H4 (cell line): ENCODE measurements at places on chromosomes 16 and 17. TPM values are rescaled to one million over a fixed set of nuclear protein-coding genes. Genes with fewer than 3 reads are reported as not detected.
A peak's percentile ranks its signal among the peaks of the same experiment; 100 is the strongest.

- peak; percentile 69 for DNase-seq
Measured at GRCh38 chr17:37570527-37571093, 38.6 kb downstream of the SYNRG start.

DNA sequence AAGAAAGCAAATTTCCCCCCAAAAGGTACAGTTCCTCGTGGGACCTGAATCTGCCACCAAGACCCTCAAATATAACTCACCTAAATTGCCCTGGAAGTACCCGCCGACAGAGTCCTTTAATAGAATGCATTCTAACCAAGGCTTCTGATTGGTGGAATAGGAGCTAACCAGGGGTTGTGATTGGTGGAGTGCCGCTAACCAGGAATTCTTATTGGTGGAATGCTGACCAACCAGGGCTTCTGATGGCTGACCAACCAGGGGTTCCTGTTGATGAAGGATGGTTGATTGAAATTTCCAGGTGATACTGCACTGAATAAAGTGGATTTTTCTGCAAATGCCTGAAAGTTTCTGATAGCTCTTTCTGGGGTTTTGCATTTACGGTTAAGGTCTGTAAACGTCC is 6.5 kb downstream of the TFAP4 start:
- DNase-seq, result no peak

ERBB2 gene
- 10.1 and 18.5 TPM in 2 replicates for total RNA-seq

- peak; percentile 88 for DNase-seq
Measured at GRCh38 chr16:19330841-19331397, 45.4 kb downstream of the CLEC19A start.

GRCh38 chr16:84879569-84880487 is 60.0 kb downstream of the CRISPLD2 start:
- DNase-seq, result peak; percentile 30

IGF2BP1 gene
- total RNA-seq, result 2.4 and 6.8 TPM in 2 replicates

DNA sequence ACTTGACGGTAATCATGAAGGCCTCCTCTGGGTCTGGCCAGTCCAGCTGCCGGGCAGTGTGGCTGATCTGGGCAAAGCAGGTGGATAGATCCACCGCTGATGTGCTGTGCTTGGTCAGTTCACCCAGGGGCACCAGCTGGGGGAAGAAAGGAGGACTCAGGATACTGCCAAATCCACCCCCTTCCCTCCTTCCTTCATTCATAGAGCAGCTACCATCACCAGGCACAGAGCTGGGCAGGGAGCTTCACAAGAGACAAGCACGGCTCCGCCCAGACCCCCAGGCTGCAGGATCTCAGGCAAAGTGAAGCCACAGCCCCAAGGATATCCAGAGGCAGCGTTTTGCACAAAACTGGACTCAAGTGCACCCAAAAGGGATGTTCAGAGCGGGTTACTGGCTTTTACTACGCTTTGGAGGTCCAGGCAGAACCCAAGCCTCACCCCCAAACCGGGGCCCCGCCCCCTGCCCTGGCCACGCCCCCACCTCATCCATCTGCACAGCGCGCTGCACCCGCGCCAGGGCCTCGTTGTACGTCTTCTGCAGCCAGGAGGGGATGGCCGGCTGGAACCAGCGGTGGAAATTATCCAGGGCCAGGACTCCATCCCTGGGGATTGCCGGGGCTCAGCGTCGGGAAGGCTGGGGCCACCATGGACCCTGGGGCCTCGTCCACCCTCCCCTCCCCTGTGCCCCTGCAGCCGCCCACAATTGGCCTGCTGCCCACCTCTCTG is 9.1 kb downstream of the UNC13D start:
- DNase-seq, result no peak

DNA sequence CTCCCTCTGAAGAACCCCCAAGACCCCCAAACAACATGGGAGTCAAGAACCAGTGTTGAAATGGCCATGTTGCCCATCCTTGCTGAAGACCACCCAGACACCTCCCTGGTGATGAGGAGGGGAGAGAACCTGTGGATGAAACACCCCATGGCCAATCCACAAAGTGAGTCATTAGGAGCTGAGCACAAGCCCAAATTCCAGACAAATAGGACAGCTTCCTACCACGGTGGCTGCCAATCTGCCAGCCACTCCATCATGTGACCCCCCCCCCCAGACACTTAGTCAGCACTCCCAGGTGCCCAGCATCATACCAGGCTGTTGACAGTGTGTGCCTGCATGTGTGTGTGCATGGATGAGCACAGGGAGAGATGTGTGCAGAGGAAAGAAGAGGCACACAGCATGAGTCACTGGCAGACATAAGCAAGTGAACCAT is 26.4 kb upstream of the RPL38 start:
- no peak for DNase-seq

DNA sequence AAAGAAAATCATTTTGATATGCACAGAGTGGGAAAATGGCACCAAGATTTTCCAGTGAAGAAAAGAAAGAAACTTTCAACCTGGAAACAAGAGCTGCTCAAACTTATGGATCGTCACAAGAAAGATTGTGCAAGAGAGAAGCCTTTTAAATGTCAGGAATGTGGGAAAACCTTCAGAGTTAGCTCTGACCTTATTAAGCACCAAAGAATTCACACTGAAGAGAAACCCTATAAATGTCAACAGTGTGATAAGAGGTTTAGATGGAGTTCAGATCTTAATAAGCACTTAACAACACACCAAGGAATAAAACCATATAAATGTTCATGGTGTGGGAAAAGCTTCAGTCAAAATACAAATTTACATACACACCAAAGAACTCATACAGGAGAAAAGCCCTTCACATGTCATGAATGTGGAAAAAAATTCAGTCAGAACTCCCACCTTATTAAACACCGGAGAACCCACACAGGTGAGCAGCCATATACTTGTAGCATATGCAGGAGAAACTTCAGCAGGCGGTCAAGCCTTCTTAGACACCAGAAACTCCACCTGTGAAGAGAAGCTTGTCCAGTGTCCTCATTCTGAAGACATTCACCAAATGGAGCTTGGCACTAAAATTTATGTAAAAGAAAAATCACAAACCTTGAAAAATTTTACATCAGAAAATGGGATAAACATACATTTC is 12.2 kb downstream of the ZNF75A start:
- no peak for DNase-seq

SAMD14 gene
- 0.70 and 1.2 TPM in 2 replicates for total RNA-seq

- peak; percentile 100 for DNase-seq
Measured at GRCh38 chr17:47279062-47279801, 25.6 kb downstream of the ITGB3 start.

DNA sequence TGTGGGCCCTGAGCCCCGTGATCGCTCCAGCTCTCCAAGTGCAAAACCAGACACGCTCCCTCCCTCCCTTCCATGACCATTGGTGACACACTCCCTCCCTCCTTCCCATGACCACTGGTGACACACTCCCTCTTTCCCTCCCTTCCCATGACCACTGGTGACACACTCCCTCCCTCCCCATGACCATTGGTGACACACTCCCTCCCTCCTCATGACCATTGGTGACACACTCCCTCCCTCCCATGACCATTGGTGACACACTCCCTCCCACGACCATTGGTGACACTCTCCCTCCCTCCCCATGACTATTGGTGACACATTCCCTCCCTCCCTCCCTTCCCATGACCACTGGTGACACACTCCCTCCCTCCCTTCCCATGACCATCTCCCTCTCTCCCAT is 56.3 kb downstream of the LMF1 start:
- DNase-seq, result peak; percentile 39

DNA sequence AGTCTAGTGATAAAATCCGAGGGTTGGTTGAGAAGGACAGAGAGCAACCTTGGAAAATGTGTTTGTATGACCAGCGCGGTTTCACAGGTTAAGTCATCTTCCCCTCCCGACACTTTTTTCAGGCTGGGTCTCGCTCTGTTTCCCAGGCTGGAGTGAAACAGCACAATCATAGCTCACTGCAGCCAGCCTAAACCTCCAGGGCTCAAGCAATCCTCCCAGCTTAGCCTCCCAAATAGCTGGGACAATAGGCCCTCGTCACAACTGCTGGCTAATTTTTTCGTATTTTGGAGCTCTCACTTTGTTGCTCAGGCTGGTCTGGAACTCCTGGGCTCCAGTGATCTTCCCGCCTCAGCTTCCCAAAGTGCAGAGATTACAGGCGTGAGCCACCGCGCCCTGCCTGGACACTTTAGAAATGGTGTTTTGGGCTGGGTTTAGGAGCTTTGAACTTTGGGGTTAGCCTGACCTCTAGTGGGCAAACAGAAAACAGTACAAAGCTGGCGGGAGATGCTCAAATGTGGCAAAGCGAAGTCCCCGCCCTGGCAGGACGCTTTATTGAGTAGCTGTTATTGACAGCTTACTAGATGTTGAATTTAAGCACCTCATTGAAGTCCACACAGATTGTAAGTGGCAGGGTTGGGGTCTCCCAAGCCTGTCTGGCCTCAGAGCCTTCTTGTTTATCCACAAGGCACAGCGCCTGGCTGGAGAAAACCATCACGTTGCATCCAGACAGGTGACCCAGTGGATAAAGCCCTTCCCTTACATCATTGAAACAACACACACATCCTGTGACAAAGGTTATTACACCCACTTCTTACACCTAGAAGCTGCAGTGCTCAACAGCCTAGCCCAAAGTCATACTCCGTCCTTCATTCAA is 34.7 kb upstream of the RBBP6 start:
- peak; percentile 62 for DNase-seq

- peak; percentile 22 for DNase-seq
Measured at GRCh38 chr16:31696968-31697743, 169.5 kb downstream of the AHSP start.

GRCh38 chr17:31308372-31309334 is 5.2 kb downstream of the EVI2B start:
- DNase-seq, result no peak

- no peak for DNase-seq
Measured at GRCh38 chr17:38379448-38379847, 27.8 kb downstream of the SOCS7 start.

USP32 gene
- 29.4 and 30.0 TPM in 2 replicates for total RNA-seq

- peak; percentile 92 for DNase-seq
Measured at GRCh38 chr17:38748149-38748891, at the start of gene PCGF2. Gene PCGF2, minus strand, starts transcription at chr17:38748336. Its CDS starts 7,934 bp downstream, at chr17:38740402.

DNA sequence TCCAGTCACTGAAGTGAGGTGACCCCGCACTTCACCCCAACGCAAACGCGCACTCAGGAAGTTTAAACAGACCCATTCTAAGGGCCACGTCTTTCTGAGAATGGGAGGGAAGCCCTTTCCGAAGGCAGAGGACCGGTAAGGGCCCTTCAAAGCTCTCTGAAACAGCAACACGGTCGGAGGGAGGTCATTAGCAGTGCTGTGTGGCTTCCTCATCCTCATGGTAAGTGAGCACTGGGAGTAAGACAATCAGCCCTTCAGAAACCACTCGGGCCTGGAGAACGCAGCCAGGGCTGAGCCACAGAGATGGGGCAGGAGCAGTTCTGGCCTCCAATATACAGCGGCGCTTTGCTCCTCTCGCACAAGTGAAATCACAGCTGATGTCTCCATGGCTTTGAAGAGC is 23.7 kb downstream of the SRL start:
- DNase-seq, result no peak

G6PC1 gene
- total RNA-seq, result not detected in 2 replicates

DNA sequence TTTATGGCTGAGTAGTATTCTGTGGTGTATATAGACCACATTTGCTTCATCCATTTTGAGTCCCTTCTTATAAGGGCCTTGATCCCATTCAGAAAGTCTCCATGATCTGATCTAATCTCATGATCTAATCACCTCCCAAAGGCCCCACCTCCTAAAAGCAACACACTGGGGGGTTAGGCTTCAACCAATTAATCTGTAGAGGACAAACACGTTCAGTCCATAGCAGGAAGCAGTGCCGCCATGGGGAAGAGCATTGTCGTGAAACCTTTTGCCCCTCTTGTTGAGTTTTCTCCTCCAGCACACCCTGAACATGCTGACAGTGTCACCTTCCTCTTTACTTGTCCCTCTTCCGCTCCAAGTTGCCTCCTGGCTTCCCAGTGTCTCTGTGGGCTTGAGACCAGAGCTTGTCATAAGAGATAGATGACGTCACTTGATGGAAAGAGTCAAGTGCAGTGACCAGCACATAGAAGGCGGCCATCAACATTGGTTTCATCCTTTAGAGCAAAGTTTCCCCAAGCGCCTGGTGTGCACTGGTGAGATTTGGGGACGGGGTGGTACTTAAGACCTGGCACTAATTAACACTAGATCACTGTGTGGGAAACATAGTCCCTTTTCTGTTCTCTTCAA is 74.1 kb downstream of the PRKCB start:
- DNase-seq, result no peak

DNA sequence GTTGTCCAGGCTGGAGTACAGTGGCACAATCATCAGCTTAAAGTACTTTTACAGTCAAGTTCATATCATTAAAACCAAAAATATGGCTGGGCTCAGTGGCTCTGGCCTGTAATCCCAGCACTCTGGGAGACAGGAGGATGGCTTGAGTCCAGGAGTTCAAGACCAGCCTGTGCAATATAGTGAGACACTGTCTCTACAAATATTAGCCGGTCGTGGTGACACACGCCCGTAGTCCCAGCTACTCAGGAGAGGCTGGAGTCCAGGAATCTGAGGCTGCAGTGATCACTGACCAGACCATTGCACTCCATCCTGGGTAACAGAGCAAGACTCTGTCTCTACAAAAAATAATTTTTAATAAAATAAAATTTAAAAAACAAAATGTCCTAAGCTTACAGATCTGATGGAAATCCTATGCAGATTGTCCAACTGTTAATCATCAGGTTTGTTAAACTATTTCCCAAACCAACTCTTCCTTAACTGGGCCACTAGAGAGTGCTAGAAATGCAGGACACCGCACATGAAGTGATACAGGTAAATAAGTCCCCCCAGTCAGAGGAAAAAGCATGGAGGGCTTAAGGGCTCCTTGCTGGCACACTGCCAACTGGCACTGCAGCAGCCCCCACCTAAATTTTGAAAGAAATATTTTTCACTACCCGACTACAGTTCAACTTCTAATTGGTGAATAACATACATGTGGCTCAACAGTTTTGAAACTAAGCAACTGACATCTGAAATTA is 2.8 kb downstream of the USP22 start:
- DNase-seq, result peak; percentile 69

GRCh38 chr17:18257268-18257981 is 1.1 kb downstream of the FLII start:
- DNase-seq, result no peak
